NCI-H82 (cell line): ENCODE measurements at places on chromosomes 5 and 9.

DNA sequence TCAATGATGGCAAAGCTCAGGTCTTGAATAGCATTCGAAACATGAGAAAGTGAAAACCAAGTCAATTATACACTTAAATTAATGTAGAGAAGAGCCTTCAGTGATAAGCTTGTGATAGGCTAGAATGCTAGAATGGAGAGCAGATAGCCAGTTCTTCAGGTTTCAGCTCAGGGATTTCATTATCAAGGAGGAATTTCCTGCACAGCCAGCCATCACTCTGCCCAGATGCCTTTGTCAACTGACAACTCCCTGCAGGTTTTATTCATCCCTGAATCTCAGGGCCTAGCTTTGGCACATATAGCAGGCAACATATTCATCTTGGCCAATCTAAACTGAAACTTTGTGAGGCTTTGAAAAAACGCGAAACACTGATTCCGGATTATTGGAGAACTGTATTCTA is 199.3 kb upstream of the CDH6 start:
- DNase-seq: no peak

DNA sequence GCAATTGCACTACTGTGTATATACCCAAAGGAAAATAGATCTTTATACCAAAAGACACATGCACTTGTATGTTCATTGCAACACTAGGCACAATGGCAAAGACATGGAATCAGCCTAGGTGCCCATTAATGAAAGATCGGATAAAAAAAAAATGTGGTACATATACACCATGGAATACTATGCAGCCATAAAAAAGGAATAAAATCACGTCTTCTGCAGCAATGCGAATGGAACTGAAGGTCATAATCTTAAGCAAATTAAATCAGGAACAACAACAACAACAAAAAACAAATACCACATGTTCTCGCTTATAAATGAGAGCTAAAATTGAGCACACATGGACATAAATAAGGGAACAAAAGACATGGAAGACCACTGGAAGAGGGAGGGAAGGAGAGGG is 266.7 kb upstream of the CDH18 start:
- no peak for DNase-seq

- DNase-seq: no peak
These were observed 25.9 kb downstream of the GALNT12 start for GRCh38 chr9:98833090-98833956.

- no peak for DNase-seq
These were observed 84.4 kb upstream of the RAD23B start for GRCh38 chr9:107198718-107199117.

DNA sequence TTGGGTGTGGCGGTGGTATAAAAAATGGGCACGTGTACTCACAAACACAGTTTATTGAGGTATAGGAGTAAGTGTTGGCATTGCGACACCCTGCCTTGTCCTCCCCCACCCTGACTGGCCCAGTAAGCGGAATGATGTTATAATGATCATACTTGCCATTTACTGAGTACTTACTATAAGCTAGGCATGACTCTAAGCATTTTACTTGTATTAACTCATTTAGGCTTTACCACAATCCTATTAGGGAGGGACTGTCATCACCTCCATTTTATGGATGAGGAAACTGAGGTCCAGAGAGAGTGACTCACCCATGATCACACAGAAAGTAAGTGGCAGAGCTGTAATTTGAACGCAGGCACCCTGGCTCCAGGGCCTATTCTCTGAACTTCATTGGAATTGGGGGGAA is 2.3 kb downstream of the SMIM3 start:
- no peak for DNase-seq

DNA sequence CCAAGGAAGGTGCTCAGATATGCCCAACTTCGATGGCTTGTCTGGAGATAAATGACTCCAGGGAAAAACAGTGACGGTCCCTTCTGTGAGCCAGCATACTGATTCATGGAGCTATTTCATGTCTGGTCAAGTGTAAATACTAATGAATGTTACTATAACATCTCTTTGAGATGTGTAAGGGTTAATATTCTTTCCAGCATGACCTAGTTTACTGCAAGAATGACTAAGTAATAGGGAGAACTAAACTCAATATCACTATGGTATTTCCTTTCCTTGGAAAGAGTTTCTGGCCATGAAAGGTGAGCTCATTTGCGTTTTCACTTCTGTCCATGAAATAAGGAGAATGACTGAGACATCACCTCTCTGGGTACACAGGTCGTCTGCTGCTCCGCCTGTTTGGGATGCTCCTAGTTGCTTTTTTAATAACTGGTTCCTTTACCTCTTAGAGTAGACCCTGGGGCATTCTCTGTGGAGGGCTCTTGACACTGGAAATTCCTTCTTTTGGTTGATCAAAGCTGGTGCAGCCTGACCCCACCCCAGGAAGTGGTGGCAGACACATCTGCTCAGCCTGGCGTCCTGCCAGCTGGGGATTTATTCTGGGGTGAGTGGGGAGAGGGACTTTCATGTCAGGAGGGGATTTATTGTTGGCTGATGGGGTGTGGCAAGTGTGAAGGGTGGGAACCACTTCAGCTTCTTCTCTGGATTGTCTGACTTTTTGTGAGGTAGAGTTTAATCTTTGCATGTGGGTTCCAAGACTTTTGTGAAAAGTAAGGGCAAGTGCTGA is 250.0 kb upstream of the MPDZ start:
- DNase-seq: peak; percentile 94

GRCh38 chr5:72451741-72452505 is 55.3 kb downstream of the ZNF366 start:
- DNase-seq: no peak

GRCh38 chr9:114958021-114958843 is 27.8 kb upstream of the TNFSF8 start:
- DNase-seq: no peak

DNA sequence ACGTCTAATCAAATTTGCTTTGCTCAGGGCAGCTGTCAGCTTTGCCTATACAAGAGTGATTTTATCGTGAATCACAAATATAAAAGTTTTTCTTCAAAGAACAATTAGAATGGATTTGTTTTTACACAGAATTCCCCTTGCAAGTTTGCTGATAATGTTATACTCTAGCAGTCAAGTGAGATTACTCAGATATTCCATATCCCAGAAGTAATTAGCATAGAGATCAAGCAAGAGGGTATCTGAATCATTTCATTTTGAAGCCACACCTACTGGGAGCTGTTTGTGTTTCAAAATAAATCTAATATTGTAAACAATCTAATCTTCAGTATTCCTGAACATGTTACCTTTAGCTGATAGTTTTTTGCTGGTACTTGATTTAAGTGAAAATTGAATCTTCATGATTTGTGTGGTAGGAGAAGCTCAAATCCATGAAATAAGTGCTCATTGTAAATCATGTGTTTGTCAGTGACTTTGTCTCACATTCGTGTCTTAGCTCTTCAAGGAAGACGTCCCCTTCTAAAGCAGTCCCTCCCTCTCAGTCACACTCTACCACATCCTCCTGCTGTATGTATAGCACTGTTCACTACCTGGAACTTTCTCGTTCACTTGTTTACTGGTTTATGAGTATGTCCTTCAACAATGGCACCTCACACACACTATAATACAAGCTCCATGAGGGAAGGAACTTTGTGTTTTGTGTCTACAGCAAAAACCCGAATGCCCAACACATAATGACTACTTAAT is 3.3 kb upstream of the TTC39B start:
- DNase-seq: no peak
